Stimulated activated CD8-positive, alpha-beta memory T cell treated with anti-CD3 and anti-CD28 coated beads, Interleukin-4, amount 100 ng/mL, for 48 hours (primary cell): ENCODE measurements at places on chromosomes 6 and 20.

GRCh38 chr20:33463332-33464101 lies 20.0 kb upstream of the SNTA1 start:
- DNase-seq, result no peak

GRCh38 chr6:87472525-87473418 lies at the start of gene SLC35A1:
SLC35A1 (plus strand) TSS chr6:87472974; CDS start chr6:87473004, 30 bp downstream.
- DNase-seq, result peak; percentile 90

DNA sequence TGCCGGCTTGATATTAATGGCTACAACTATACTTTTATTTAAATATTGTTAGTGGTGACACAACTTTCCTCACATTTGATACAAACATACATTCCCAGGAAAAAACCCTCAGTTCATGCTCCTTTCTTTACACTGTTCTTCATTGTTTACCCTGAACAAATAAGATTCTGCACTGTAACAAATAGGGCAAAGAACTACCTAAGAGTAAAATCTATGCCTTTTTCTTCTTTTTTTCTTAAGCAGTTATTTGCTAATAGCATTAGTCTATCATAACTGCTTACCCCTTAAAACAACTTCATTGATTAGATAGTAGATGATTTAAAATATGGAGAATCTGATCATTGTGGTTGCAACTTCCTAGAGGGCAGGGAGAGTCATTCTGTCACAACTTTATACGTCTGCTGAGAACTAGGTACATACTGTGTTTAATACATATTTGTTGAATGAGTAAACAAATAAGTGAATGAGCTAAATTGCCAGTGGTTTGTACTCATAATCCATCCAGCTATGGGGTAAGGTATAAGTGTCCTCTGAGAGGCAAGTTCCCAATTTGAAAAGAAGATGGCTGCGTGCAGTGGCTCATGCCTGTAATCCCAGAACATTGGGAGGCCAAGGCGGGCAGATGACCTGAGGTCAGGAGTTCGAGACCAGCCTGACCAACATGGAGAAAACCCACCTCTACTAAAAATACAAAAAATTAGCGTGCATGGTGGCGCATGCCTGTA lies 161.0 kb downstream of the CDK19 start:
- DNase-seq, result no peak

DNA sequence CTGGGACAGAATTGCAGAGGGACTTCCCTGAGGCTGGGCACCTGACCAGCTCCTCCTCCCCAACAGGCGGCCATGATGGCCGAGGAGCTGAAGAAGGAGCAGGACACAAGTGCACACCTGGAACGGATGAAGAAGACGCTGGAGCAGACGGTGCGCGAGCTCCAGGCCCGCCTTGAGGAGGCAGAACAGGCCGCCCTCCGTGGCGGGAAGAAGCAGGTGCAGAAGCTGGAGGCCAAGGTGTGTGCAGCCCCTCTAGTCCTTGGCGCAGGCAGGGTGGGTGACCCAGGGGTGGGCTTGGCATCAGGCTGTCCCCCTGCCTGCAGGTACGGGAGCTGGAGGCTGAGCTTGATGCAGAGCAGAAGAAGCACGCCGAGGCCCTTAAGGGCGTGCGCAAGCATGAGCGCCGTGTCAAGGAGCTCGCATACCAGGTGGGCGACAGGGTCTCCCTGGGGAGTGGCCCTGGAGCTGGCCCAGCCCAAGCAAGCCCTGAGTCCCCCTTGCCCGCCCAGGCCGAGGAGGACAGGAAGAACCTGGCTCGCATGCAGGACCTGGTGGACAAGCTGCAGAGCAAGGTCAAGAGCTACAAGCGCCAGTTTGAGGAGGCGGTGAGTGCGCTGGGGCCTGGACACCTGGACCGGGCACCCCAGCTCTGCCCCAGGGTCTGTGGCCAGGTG lies 45.4 kb downstream of the MYH7B start:
- no peak for DNase-seq

DNA sequence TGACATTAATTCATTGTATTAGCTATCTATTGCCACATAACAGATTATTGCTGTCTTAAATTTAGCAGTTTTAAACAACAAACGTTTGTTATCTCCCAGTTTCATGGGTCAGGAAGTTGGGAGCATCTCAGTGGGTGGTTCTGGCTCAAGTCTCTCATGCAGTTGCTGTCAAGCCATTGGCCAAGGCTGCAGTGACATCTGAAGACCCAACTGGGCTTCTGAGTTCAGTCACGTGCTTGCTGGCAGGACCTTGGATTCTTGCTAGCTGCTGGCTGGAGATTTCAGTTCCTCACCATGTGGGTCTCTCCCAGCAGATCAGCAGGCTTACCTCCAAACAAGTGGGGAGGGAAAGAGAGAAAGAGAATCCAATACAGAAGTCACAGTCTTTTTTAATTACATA lies 152.6 kb upstream of the EXOC2 start:
- no peak for DNase-seq

- DNase-seq, result peak; percentile 35
Observed at GRCh38 chr6:41427642-41428335, 92.4 kb downstream of the NCR2 start.

DNA sequence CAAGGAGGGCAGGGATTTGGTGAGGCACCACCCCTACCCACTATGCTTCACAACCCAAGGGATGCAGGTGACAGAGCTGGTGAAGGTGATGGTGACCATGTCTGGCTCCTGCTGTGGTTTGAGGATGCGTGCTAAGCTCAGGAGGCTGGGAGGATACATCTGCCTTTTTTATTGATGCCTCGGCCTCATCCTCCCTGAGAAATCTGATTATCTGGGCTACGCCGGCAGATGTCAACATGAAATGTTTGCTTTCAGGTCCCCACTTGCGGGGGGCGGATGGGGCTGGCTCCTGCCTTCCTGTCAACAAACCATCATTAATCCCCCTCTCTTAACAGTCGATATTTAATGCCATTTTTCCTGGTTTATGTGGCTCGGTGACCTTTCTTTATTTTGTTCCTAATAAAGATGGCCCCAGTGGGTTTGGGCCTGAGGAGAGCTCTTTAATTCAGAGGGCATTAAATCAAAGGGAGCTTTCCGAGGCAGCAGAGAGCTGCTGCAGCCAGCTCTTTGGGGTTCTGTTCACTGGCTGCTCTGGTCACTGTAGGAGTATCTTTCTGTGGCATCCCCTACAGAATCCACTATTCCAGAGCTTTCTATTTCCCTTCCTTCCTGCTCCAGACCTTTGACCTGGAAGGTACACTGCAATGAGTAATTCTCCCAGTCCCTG lies 33.5 kb upstream of the LRFN2 start:
- no peak for DNase-seq

GRCh38 chr20:9616833-9617461 lies 102.6 kb downstream of the LAMP5 start:
- peak; percentile 65 for DNase-seq

DNA sequence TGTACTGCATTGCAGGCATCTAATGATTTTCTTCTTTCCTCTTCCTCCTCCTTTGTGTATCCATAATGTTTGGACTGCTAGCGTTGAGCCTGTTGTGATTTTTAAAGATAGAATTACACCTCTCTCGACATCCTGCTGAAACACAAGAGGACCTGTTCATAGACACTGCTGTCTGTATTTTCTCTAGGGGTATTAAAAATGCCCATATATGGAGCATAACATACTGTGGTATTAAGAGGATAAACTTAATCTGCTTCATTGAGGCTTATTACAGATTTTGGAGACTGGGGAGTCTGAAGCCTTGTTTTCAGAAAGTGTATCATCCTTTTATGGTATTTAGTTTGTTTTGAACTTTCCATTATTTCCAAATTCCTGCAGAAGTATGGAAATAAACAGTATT lies 414.3 kb downstream of the CDKAL1 start:
- DNase-seq, result no peak

DNA sequence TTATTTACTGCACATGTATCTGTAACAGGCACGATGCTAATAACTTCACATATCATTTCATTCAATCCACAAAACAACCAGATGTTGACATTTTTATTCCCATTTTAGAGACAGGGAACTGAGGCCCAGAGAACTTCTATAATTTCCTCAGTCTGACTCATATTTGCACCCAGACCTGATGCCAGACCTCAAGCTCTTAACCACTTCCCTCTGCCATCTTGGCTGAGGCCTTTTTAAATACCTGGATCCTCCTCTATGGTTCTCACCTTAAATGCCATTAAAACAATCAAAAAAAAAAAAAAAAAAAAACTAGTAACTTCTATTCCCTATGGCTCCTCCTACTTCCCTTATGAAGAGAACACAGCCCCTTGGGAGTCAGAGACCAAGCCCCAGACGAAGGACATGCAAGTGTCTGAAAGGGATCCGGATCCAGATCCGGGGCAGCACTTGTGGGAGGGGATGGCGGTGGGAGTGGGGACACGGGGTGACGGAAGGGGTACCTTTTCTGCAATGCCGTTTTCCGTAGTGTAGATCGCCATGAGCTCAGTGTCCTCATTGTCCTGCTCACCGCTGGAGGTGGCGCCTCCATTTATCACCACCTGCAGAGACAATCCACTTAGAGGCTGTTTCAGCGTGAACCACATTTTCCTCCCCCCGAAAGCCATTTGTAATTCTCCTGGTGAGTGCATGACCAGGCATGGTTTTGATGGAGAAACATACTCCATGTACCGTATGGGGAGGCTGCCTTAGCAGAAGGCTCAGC lies 88.7 kb downstream of the SLC23A2 start:
- no peak for DNase-seq

- no peak for DNase-seq
Observed at GRCh38 chr6:150560004-150560883, 39.4 kb upstream of the PLEKHG1 start.

DNA sequence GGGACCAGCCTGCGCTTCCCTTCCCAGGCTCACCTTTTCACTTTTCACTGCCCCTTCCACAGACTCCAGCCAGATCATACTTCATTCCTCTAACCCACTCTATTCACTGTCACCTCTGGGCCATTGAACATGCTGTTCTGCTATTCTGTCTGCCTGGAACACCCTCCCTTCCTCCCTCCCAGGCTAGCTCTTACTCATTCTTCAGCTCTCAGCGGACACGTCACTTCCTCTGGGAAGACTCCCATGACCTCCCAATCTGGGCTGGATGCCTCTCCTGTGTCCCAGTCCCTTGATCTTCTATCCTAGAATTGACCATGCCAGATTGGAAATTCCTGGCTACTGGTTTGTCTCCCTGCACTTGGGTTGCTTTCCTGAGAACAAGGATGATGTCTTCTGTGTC lies 5.0 kb downstream of the SLC12A5 start:
- DNase-seq, result no peak

DNA sequence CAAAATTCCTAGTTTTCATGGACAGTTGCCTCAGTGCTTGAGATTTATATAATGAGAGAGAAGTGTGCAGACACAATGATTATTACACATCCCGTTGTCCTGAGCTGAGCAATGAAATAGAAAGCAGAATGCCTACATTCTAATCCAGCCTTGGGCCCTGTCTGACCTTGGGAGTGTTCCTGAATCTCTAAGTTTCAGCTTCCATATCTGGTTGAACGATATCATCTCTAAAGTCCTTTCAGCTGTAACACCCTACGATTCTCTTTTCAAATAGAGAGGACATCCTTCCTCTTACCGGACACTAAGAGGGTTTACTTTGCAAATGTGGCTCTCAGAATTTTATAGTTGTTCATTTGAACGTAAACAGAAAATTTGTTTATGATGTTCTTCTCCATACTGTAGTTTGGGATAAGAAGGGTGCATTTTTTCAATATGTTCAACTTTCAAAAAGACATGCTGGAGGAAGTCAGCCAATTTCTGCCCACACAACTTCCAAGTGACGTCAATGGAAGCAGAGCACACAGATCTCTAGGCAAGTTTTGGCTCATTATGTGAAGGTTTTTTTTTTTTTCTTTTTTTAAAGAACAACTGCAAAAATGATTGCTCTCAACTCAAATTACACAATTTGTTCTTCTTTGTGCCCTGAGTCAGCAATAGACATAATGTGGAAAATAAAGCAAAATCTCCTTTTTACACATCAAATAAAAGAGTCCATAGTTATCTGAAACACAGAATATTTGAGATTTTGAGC lies 50.4 kb downstream of the PDE7B start:
- no peak for DNase-seq

GRCh38 chr6:121691126-121691551 lies 255.7 kb downstream of the GJA1 start:
- DNase-seq, result no peak

- DNase-seq, result no peak
Observed at GRCh38 chr6:36216559-36216958, 20.0 kb downstream of the BRPF3 start.

- DNase-seq, result no peak
Observed at GRCh38 chr20:34459209-34459897, 56.9 kb upstream of the DYNLRB1 start.

DNA sequence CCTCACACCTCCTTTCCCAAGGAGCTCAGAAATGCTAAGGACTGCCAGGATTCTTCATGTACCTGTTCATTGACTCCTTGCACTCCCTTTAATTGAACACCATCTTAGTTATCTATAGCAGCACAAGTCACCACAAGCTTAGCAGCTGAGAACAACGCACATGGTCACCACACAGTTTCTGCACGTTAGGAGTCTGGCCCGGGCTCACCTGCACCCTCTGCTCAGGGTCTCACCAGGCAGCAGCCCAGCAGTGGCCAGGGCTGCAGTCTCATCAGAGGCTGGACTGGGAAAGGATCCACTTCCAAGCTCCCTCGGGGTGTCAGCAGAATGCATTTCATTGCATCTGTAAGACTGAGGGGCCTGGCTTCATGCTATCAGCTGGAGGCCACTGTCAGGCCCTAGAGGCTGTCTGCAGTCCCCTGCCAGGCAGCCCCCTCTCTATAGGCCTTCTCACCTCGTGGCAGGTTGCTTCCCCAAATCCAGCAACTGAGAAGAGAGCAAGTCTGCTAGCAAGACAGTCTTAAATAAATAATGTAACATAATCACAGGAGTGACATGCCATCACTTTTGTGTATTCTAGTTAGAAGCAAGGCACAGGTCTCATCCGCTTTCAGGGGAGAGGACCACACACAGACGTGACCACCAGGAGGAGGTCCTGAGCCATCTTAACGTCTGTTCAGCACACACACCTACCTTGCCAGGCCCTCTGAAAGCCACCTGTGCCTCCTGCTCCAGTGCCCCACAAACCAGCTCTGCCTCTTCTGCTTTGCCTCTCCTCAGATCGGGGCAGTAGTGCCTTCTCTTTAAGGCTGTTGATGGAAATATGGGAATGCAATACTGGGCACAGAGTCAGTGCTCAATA lies 165.2 kb upstream of the CST7 start:
- no peak for DNase-seq

DNA sequence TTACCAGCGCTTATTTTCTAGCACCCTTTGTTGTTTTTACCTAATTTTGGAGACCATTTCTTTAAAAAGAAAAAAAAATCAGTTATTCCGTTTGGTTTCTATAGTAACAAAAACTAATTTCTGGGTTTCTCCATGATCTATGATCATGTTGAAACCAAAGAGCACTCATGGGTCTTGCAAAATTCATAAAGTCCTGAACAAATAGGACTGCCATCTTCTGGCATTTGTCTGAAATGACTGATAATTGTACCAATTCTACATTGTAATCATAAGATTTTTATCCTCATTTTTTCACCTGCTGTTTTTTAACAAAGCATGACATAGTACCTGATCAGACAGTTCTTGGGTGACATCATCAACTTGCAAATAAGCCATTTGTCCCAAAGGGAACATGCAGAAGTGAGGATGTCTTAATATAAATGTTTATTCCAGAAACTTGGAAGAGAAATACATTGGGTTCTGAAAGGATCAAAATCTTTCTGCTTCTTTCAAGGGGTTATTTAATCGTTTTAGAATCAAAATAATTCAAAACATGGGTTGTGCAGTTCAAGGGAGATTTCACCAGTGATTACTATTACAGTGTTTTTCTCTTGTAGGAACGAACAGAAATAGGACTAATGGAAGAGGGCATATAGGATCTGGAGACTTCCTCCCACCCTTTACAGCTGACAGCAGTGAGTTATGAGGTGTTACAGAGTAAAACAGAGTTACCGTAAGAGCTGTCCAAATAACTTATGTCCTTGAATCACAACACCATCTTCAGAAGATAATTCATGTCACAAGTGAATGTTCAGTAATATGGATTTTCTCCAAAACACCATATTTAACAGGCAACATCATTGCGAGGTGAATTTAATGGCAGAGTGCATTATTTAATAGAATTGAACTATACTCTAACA lies 87.1 kb upstream of the GJE1 start:
- no peak for DNase-seq
